Brain microvascular endothelial cell (primary cell): ENCODE measurements at places on chromosomes 3 and 15.

GRCh38 chr3:150194513-150194912, 213.6 kb upstream of the TSC22D2 start:
- no peak for DNase-seq

DNA sequence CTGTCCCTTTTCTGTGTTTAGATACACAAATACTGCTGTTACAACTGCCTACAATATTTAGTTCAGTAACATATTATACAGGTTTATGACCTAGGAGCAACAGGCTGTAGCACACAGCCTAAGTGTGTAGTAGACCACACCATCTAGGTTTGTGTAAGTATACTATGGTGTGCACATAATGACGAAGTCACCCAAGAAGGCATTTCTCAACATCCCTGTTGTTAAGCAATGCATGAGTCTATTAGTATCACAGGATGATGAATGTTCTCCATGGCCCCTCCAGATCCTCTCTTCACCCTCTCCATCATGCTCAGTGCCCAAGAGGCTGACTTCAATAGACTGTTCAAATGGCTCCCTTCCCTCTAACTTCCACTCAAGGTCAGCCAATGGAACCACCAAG, 14.6 kb upstream of the SEC62 start:
- DNase-seq: no peak

DNA sequence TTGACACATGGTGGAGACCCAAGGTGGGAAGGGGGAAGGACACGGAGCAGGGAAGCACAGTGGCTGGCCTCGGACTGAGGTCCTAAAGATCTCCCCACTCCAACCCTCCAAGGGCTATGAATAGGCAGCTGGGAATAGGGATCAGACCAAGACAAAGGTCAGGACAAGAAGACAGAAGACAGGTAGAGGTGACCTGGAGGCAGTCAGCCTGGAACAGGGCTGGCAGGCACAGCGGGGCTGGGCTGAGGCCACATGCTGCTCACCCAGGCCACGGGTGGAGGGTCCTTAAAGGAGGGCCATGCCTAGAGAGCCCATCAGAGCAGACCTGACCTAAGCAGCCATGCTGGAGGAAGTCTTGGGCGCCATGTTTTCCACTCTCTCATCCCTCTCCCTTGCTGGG, 2.7 kb upstream of the PLA2G4D start:
- no peak for DNase-seq

GRCh38 chr3:194161131-194162045, 25.4 kb downstream of the HES1 start:
- DNase-seq: no peak

- DNase-seq: no peak
These were observed 24.5 kb downstream of the TMEM266 start for GRCh38 chr15:76084256-76084655.

DNA sequence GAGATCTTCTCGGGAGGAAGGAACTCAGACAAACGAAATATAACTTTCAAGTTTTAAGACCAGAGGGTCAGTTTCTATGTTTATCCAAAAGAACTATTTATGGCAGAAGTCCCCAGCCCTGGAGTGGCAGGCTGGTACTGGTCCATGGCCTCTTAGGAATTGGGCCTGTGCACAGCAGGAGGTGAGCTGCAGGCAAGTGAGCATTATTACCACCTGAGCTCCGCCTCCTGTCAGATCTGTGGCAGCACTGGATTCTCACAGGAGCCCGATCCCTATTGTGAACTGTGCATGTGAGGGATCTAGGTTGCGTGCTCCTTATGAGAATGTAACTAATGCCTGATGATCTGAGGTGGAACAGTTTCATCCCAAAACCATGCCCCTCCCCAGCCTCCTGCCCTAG, 14.3 kb upstream of the HPS3 start:
- DNase-seq: no peak

- no peak for DNase-seq
These were observed 793 bp downstream of the SLC30A4 start for GRCh38 chr15:45521596-45522327.

DNA sequence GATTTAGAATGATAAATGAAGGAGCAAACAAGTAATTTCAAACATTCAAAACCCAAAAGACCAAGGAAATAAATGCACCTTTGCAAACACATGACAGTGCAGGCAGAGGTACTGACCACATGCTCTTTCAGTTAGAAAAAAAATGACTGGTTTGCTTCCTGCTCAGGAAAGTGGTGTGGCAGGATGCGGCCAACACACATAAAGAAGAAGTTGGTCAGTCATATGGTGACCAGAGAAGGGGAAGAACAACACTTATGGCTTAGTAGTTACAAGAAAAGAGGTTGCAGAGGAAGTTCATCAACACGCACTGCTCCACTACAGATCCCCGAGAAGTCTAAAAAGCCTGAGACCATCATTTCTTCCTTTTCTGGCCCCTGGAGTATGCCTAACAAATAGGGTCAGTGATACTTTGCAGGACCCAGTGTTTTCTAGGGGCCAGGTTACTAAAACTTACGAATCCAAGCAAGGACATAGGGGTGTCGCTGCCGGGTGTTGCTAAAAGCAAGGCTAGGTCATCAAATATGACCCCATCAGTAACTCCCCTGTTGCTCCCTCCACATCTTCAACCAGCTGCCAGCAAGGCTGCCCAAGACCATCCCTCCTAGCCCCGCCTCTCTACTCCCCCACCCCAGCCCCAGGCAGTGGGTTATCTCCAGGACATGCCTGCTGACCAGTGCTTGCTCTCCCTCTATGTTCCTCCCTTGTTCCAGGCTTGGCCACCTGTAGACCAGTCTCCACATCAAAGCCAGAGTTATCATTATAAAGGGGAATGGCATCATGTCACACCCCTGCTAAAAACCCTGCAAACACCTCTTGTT, 11.2 kb downstream of the ATP8B4 start:
- DNase-seq: no peak

DNA sequence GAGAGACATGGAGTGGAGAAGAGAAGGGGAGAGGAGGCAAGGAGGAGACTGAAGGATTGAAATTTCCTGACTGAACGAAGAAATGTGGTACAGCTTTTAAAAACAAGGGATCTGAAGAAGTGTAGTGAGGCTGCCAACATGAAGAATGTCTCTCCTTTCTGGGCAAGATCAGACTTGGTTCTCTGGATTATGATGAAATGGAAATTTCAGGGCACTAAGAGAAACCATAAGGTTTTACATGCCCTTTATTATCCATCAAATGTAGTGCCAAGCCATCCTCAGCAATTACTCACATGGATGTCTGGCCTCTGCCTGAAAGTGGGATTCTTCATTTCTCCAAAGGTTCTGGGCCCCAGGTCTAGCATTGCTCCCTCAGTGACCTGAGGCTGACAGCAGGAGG, 77.6 kb upstream of the CCDC80 start:
- no peak for DNase-seq

- no peak for DNase-seq
These were observed 248.9 kb upstream of the TBL1XR1 start for GRCh38 chr3:177446165-177446601.

GRCh38 chr3:28934126-28934813, 346.6 kb upstream of the RBMS3 start:
- no peak for DNase-seq

GRCh38 chr3:182692695-182693094, 100.6 kb upstream of the ATP11B start:
- DNase-seq: no peak

- no peak for DNase-seq
These were observed 67.7 kb upstream of the NSMCE3 start for GRCh38 chr15:29337156-29337959.

- DNase-seq: no peak
These were observed 68.9 kb upstream of the NR2F2 start for GRCh38 chr15:96261575-96262034.

DNA sequence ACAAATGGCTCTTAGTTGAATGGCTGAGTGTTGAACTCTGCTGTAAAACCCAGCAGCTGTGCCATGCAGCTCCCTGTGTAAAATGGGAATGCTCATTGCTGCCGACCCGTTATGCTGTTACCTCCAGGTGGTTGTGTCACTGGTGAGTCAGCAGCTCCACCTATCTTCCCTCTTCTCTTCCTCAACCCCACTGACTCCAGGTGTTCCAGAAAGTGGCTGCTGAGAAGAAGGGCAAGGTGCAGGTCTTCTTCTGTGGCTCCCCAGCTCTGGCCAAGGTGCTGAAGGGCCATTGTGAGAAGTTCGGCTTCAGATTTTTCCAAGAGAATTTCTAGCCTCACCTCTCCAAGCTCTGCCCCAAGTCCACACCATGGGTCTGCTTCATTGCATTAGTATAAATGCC, 41.9 kb downstream of the NOX5 start:
- DNase-seq: no peak

- DNase-seq: no peak
These were observed 68.0 kb upstream of the RPL35A start for GRCh38 chr3:197881970-197882338.

DNA sequence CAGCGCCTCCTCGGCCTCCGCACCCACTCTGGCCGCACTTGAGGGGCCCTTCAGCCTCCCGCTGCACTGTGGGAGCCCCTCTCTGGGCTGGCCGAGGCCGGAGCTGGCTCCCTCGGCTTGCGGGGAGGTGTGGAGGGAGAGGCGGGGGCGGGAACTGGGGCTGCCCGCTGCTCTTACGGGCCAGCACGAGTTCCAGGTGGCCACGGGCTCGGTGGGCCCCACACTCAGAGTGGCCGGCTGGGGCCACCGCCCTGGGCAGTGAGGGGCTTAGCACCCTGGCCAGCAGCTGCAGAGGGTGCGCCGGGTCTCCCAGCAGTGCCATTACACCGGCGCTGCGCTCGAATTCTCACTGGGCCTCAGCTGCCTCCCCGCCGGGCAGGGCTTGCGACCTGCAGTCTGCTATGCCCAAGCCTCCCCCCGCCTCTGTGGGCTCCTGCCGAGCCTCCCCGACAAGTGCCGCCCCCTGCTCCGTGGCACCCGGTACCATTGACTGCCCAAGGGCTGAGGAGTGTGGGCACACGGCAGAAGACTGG, 167.1 kb upstream of the PLSCR5 start:
- DNase-seq: no peak
